M059J (cell line): ENCODE measurements at places on chromosomes 7 and 10. TPM values are rescaled to one million over a fixed set of nuclear protein-coding genes. Genes with fewer than 3 reads are reported as not detected.

SPACDR gene
- total RNA-seq: 2.4 TPM in 1 of 2 replicates, not detected in the other

ANKRD61 gene
- 1.2 TPM in 1 of 2 replicates, not detected in the other for total RNA-seq

LRRC72 gene
- not detected in 2 replicates for total RNA-seq

SVOPL gene
- not detected in 2 replicates for total RNA-seq

SPDYE16 gene
- total RNA-seq: 0.17 and 0.22 TPM in 2 replicates

VWDE gene
- 3.2 and 4.4 TPM in 2 replicates for total RNA-seq

CTBP2 gene
- 41.3 and 55.5 TPM in 2 replicates for total RNA-seq

LRIT1 gene
- not detected in 2 replicates for total RNA-seq

PRSS58 gene
- total RNA-seq: not detected in 2 replicates

PSD gene
- total RNA-seq: not detected in 2 replicates

GIMAP6 gene
- total RNA-seq: 0.12 TPM in 1 of 2 replicates, not detected in the other

ABI1 gene
- total RNA-seq: 31.3 and 32.0 TPM in 2 replicates

COL17A1 gene
- total RNA-seq: 2.9 and 3.2 TPM in 2 replicates

RASA4B gene
- 0.84 TPM in 1 of 2 replicates, not detected in the other for total RNA-seq

PNLIPRP1 gene
- not detected in 2 replicates for total RNA-seq

CHAT gene
- not detected in 2 replicates for total RNA-seq

INHBA gene
- total RNA-seq: 2.1 and 5.2 TPM in 2 replicates

TNS3 gene
- 75.0 and 115 TPM in 2 replicates for total RNA-seq
